Fibroblast of lung (primary cell): ENCODE measurements at places on chromosomes 5 and 9.

DNA sequence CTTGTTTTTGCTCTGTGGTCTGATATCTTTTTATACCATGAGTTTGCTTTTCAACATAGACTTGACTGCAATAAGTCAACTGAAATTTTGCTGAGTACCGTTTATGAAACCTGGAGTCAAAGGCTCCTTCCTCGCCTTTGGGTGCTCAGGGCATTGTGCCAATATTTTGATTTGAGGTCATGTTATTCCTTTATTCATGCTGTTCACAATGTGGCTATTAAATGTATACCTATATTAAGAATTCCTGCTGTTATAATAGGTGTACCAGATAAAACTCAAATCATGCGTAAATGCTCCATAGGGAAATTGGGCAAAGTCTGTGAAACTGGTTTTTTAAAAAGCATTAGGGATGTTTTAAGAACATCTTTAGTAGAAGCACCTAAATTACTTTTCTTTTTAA lies 334.0 kb upstream of the NUDT12 start:
- H3K4me1 ChIP-seq: no peaks in the 10 kb centered on the region
- no peaks in the 10 kb centered on the region for H3K27me3 ChIP-seq
- no peak overlapping the region for H3K27ac ChIP-seq

DNA sequence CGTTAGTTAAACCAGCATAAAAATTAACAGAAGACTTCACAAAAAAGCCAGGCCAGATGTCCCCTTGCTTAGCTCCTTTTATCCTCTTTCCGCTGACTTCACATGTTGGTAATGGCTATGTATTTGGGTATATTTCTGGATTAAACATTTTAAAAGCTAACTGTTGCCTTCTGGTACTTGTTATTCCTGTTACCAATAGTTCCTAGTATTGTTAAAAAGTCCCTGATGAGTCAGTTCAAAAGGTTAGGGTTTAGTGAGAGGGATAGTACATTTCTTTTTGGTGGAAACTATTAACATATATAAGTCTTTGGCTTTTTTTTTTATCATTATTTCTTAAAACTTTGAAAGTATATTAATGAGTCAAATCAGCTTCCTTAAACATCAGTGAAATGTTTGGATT lies 103.2 kb upstream of the ELL2 start:
- no peak for DNase-seq
- no peaks in the 10 kb centered on the region for H3K27me3 ChIP-seq
- no peak overlapping the region for H3K4me3 ChIP-seq
- peaks cover 22% of the 10 kb centered on the region for H3K4me1 ChIP-seq
- no peak overlapping the region for H3K27ac ChIP-seq

DNA sequence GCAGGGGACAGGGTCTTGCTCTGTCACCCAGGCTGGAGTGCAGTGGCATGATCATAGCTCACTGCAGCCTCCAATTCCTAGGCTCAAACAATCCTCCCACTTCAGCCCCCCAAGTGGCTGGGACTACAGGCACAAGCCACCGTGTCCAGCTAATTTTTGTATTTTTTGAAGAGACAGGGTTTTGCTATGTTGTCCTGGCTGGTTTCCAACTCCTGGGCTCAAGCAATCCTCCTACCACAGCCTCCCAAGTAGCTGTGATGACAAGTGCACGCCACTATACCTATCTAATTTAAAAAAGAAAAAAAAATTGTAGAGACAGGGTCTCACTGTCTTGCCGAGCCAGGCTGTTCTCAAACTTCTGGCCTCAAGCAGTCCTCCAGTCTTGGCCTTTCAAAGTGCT lies 31.6 kb upstream of the LECT2 start:
- no peak overlapping the region for H3K27ac ChIP-seq
- no peak overlapping the region for H3K4me3 ChIP-seq
- no peaks in the 10 kb centered on the region for H3K27me3 ChIP-seq
- H3K36me3 ChIP-seq: no peaks in the 10 kb centered on the region

DNA sequence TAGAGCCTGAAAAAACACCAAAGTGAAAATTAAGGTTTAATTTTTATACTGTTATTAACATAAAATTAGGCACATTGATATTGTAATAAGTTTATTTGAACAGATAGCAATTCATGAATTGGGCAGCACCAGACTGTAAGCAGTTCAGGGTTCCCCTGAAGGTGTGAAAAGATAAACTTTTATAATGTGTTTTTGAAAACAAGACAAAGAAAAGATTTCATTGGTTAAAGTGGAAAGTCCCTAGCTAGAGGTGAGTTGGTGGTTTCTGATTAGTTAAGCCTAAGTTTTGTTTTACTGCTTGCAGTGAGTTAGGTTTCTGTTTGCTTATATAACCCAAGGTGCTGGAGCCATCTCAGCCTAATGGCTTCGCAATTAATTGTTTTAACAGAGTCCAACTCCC lies 96.5 kb upstream of the RPS23 start:
- no peak overlapping the region for H3K4me3 ChIP-seq
- no peaks in the 10 kb centered on the region for H3K36me3 ChIP-seq
- no peaks in the 10 kb centered on the region for H3K4me1 ChIP-seq
- no peaks in the 10 kb centered on the region for H3K27me3 ChIP-seq

DNA sequence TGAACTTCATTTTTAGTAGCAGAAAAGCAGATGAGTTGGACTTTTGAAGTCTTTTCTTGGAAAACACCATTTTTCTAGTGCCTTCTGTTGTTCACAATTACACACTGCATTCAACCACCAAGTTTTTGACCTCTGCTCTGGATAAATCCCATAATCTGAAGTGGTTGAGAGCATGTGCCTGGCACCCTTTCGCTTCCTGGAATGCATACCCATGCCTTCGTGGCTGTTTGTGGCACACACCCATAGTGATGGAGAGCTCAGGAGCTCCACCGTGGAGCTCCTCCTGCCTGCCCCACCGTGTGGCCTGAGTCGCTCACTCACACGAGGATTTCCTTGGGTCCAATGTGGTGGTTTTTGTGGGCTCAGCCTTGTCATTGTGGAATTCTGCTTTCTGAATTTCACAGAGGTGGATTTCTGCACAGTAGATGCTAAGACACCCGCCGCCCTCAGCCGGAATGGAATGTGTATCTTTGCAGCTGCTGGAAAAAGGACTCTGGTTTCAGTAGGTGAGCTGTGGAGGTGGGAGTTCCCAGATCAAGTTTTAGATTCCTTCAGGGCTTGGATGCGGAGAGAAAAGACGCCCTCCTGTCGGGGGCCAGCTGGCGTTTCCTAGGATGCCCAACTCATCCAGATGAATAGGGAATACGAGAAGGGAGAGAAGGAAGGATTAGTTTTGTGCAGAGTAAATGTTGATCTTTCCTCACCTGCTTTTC lies 500.4 kb downstream of the IRX1 start:
- no peaks in the 10 kb centered on the region for H3K4me1 ChIP-seq
- no peak overlapping the region for H3K27ac ChIP-seq
- H3K27me3 ChIP-seq: no peaks in the 10 kb centered on the region
- H3K36me3 ChIP-seq: no peaks in the 10 kb centered on the region
- no peak overlapping the region for H3K4me3 ChIP-seq
